ENCODE measurements at places on chromosomes 1 and 21.

GRCh38 chr1:230752407-230752806 is 5.2 kb downstream of the CAPN9 start:
- no peak for DNase-seq

- DNase-seq = peak; percentile 78
Measured at GRCh38 chr1:113860891-113861290, 10.6 kb downstream of the PTPN22 start.

GRCh38 chr1:45410850-45411509 is 70.7 kb upstream of the MUTYH start:
- peak; percentile 22 for DNase-seq

GRCh38 chr1:23793861-23794731 is 3.2 kb downstream of the LYPLA2 start:
- DNase-seq = no peak

- DNase-seq = no peak
Measured at GRCh38 chr1:8629241-8630091, 188.0 kb downstream of the RERE start.

GRCh38 chr1:3348196-3348865 is 106.1 kb upstream of the ARHGEF16 start:
- DNase-seq = no peak

DNA sequence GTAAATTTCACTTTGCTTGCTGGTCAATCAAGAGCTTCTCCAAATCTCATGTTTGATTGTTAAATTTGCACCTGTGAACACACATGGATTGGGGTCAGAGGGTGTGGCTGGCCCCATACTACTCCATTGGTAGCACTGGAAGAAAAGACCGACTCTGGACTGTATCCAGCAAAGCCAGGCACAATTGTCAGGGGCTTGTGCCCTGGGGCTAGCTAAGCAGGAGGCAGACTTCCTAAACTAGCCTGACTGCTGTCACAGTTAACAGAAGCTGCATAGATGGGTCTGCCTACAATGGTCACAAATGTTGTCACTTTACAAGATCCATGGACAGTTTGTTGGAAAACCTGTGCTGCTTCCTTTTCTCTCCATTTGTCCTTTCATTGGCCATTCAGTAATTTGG is 421.0 kb downstream of the DSCAM start:
- DNase-seq = no peak

DNA sequence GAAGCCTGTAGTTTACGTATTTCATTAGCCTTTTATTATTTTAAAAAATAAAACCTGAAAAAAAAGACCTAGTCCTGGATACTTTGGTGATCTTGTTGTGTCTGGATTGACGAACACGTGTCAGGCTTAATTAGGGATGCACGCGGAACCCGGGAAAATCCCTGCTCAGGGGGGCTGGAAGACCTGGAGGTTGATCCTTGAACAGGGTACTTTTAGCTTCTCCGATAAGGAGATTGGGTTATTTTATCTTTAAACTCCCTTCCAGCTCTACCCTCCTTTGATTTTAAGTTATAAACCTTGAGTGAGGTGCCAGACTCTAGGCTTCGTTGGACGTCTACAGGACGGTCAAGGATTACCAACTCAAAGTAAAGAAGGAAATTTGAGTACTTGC is 552 bp upstream of the ZNF691 start:
- DNase-seq = no peak

DNA sequence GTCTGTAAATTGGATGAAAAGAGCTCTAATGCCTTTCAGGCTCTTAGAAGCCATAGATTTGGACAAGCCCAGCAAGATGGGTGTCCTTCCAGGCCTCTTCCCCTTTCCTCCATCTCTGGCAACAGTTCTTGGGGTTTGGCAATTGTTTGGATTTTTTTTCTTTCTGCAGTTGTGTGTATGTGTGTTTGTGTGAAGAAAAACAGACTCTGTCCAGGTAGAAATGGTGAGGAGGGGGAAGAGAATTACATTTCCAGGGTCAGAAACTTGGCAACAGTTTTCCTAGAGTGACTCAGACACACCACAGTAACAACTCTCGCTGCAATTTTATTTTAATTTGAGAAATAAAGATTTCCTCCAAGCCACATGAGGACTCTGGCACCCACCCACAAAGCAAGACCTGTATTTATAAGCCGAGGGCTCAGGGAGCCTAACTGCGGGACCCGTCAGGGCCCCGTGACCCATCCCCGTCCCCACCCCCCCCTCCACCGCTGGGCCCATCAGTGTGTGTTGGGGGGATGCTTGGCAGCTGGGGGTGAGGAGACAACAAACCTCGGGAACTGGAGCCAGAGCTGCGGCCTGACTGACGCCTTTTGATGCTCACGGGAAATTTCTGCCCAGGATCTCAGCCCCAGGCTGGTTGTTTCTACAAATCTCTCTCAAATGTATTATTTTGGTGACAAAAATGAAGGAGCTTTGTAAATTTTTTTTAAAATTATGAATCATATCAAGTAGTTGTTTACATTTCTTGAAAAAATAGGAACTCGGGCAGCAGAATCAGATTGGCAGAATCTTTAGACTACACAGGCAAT is 4.4 kb downstream of the TMEM200B start:
- DNase-seq = no peak

GRCh38 chr1:1625824-1626206 is 6.2 kb upstream of the MMP23B start:
- DNase-seq = no peak

DNA sequence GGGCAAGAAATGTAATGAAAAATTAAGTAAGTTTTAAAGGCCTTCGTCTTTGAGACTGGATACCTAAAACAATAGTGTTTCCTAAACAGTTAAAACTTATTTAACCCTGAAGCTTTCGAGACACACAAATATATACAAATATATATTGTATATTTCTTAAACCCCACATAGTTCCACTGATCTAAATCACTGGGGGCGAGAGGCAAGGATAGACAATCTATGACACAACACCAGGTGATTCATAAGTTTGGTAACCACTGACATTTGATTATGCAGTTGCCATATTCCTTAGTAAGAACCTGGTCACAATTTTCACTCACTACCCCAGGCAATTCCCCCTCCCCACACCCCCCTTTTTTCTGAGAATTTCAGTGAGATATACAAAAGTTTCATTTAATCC is 55.3 kb upstream of the BOLA1 start:
- DNase-seq = peak; percentile 63

- no peak for DNase-seq
Measured at GRCh38 chr21:38980416-38981313, 174.9 kb downstream of the ETS2 start.

- DNase-seq = peak; percentile 37
Measured at GRCh38 chr1:55717111-55717510, 501.9 kb upstream of the USP24 start.

GRCh38 chr1:114137497-114137896 is 16.2 kb downstream of the SYT6 start:
- no peak for DNase-seq

GRCh38 chr1:152537496-152537895 is 23.2 kb downstream of the CRCT1 start:
- DNase-seq = no peak

Measured in EL (cell line).